ENCODE measurements at places on chromosomes 13 and 19.

DNA sequence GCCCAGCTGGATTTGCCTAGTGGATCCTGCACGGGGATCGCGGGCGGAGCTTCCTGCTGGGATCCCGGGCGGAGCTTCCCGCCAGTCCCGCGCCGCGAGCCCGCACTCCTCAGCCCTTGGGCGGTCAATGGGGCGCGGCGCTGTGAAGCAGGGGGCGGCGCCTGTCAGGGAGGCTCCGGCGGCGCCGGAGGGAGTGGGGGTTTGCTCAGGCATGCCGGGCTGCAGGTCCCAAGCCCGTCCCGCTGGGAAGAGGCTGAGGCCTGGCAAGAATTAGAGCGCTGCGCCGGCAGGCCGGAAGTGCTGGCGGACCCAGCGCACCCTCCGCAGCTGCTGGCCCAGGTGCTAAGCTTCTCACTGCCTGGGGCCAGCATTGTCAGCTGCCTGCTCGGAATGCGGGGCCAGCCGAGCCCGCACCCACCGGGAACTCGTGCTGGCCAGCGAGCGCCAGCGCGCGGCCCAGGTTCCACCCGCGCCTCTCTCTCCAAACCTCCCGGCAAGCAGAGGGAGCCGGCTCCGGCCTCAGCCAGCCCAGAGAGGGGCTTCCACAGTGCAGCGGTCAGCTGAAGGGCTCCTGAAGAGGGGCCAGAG lies 119.6 kb downstream of the PRR20E start:
- DNase-seq, result no peak

GRCh38 chr13:114027826-114028225 lies 54.0 kb upstream of the C13orf46 start:
- DNase-seq, result no peak

DNA sequence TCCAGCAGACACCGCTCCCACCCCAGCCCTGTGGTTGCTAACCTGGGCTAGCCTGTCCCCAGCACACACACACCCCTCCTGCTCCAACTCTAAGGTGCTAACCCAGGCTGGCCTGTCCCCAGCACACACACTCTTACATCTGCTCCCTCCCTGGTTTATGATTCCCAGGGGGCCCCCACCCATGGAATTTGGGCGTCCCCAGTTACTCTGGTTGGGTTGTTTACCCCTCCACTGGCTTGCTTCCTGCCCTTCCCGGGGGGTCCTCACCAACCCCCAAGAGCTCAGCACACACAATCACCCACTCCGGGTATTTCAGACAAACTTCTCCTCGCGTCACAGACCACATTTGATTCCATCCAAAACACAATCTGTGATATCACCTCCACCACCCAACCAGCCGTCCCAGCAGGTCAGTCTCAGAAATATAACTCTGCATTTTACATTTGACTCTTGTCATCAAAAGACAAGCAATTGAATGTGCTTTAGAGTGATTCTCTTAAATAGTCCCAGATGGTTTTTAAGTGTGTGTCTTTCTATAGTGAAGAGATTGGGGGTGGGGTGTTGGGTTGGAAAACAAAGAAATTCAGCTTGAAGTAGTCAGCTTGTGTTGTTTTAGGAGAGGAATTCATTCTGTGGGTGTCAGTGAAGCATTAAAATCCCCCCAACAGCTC lies 20.1 kb downstream of the COL4A2 start:
- peak; percentile 71 for DNase-seq

DNA sequence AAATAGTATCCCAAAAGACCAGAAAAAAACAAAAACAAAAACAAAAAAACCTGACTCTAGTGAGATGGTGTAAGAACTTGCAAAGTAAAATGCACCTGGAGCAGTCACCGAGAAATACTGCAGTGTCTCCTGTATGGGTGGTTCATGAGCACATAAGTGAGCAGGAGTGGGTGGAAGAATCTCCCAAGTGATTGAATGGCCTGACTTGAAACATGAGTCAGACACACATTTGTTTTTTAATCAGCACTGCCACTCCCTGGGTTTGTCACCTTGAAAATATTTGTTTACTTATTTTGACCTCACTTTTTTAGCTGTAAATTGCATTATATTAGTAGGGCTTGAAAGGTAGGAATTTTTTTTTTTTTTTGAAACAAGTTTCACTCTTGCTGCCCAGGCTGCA lies 2.0 kb downstream of the ZNF431 start:
- peak; percentile 79 for DNase-seq

DNA sequence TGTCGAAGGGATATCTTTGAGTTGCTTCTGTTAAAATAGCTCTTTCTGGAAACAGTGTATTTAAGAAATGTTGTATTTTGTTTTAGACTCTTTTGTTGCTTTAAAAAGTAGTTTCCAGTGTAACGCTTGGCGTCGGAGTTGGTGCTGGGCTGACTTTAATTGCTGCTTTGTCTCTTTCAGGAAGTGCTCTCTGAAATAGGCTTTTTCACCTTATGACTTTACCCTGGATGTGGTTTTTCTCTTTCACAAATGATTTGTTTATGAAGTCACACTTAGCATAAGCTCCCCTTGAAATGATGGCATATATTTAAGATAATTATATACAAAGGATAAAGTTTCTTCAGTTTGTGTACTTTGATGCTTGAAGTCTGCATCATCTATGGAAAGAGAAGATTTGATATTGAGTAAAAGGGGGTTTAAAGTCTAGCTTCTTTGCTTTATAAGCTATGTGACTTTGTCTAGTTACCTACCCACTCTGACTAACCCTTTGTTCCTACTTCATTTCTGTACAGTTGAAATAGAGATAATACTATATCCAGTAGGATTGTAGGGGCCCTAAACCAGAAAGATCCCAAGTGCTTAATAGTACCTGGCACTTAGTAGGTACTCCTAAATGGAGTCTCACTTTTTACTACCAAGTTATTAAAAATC lies at the start of gene GPR18:
Gene GPR18 (minus strand): TSS at position 170 of the 651 bp plus-strand sequence. CDS start 2,507 bp downstream, outside the sequence.
- DNase-seq, result no peak

- no peak for DNase-seq
Measured at GRCh38 chr13:114130131-114130836, 2.1 kb downstream of the RASA3 start.

DNA sequence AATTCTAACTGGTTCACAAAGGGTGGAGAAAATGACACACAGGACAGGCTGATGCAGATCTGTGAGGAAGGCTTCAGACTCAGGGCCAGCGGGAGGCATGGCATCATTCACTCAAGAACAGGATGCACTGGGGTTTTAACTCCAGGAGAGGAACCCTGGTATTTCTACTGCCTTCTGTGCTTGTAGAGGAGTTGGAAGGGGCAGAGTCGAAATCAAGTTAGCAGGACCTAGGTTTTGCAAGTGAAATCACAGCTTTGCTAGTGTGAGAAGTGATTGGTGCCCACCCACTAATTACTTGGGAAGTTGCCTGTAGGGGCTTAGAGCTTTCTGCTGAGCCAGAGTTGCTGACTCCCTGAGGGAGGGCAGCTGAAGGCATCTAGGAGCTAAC lies 92.7 kb downstream of the AKAP11 start:
- no peak for DNase-seq

DNA sequence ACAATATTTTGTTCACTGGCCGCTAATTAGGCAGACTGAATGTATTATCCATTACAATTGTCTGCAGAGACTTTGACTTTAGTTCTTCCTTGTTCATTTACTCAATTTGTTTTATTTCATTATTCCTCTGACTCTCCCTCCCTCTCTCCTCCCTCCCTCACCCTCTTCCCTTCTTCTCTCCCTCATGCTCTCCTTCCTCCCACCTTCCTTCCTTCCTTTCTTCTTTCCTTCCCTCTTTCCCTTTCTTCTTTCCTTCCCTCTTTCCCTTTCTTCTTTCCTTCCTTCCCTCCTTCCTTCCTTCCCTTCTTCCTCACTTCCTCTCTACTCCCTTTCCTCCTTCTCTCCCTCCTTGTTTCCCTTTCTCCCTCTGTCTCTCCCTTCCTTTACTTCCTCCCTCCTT lies 1591.0 kb upstream of the SLC10A2 start:
- DNase-seq, result no peak

DNA sequence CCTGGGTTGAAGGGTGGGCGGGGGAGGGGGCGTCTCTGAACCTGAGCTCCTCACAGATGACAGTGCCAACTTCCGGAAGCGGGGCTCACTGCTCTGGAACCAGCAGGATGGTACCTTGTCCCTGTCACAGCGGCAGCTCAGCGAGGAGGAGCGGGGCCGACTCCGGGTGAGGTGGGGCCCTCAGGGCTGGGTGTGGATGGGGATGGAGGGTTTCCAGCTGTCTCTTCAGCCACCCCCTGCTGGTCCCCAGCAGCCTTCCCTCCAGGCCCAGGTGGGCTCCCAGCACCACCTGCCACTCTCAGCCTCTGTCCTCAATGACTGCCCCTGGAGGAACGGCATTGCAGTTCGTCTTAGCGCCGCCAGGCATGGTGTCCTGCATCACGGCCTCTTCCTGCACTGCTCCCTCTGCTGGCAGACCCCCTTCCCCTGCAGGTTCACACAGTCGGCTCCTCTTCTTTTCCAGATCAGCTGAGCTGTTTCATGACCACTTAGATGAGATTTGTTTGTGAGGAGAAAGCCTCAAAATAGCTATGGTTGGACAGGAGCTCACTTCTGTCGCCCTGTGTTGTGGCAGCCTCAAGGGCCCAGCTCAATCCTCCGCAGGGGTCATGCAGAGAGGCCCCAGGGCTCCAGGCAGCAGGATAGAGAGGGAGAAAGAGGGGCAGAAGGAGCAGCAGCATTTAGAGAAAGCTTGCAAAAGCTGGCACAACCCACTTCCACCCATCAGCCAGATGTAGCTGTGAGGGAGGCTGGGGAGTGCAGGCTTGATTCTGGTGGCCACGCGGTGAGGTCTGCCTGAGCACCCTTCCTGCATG lies 2.5 kb upstream of the GARIN5A start:
- no peak for DNase-seq

- no peak for DNase-seq
Measured at GRCh38 chr19:14404312-14404711, 14.8 kb downstream of the DDX39A start.

- peak; percentile 24 for DNase-seq
Measured at GRCh38 chr19:46513461-46514236, 18.0 kb upstream of the PNMA8B start.

- DNase-seq, result no peak
Measured at GRCh38 chr19:38877781-38878574, at the start of gene RINL. Gene RINL, minus strand, starts transcription at chr19:38878275. Its CDS starts 1,533 bp downstream, at chr19:38876742.

DNA sequence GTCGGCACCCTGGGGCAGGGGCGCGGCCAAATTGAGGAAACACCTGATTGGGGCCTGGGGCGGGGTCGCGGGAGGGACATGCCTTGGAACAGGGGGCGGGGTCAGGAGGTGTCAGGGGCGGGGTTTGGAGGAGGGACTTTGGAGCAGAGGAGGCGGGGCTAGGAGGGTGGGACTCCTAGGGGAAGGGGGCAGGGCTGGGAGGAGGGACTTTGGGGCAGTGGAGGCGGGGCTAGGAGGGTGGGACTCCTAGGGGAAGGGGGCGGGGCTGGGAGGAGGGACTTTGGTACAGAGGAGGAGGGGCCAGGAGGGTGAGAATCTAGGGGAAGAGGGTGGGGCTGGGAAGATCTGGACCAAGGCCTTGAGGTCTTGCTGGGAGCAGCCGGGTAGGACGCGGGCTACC lies 21.9 kb downstream of the GRIN2D start:
- peak; percentile 72 for DNase-seq

DNA sequence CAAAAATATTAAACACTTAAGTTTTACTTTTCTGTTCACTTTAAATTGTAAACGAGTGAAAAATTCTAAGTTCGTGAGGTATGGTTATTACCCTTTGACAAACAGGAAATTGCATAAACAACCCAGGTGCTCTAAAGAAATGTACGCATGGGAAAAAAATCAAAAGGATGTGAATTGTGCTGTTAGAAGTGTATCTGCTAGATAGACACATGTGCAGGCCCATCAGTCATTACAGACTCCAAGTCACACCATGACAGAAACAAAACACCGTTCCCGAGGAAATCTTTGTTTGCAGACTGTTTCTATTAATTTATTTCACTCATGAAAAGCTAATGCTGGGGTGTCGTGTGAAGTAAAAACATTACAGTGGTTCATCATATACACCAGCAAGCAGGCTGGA lies 17.0 kb upstream of the DOCK9 start:
- no peak for DNase-seq

- DNase-seq, result no peak
Measured at GRCh38 chr19:31717269-31717923, 368.2 kb upstream of the TSHZ3 start.

DNA sequence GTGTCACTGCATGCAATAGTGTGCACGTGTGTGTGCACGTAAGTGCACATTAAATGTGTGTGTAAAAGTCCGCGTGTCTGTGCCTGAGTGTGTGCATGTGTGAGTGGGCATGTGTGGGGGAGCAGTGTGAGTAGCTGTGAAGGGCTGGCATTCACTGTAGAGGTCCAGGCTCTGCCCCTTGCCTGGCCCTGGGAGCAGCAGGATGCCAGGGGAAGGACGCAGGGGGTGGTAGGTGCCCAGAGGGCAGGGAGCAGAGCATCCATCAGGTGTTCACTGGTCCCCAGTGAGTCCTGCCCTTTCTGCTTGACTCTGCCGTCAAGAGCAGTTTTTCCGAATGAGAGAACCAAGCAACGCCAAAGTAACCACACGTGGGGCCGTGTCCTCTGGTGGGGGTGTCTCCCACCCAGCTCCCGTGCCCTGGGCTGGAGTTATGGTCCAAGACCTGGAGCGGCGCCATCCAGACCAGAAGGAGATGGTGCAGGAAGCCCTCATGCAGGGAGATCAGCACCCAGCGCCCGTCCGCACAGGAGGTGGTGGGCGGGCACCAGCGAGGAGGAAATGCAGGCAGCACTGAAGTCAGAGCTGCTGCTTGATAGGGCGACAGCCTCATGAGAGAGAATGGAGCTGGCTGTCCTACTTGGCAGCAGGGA lies 68.5 kb downstream of the TEX29 start:
- no peak for DNase-seq

- no peak for DNase-seq
Measured at GRCh38 chr13:34900288-34900739, 41.8 kb upstream of the NBEA start.

- DNase-seq, result no peak
Measured at GRCh38 chr13:100182900-100183490, 94.1 kb downstream of the PCCA start.

DNA sequence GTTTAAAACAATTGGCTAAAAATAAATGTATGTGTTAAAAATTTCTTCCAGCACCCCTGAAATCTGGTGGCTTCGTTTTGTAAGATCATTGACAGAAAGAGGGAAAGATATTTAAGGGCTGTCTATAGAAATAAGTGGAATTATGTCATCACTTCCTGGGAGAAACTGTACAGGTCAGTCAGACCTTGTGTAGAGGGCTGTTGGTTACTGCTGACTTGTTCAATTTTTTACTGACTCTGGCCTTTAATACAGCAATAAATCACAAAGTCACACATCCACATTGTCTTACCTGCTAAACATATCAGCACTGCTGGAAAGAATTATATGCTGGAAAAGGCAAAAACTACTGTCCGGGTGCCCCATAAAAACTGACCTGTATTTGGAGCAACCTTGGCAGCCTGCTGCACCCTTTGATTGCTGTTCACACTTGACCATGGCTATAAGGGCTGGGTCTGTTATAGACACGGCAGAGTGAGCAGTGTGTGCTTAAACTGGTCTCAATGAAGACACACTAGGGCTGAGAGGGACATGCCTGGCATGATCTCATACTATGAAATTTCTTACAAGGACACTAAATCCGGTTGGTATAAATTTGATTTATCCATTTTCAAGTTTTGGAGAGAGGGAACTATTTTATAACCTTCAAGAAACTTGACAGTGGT lies 162.1 kb downstream of the NHLRC3 start:
- no peak for DNase-seq

- DNase-seq, result no peak
Measured at GRCh38 chr13:31246918-31247317, 47.1 kb downstream of the B3GLCT start.

GRCh38 chr19:24069905-24070657 lies 16.9 kb upstream of the ZNF254 start:
- no peak for DNase-seq

- no peak for DNase-seq
Measured at GRCh38 chr19:48230555-48231129, 25.1 kb downstream of the CARD8 start.

All from renal cortical epithelial cell (primary cell).